ENCODE measurements at places on chromosomes 16 and 17.
A peak's percentile ranks its signal among the peaks of the same experiment; 100 is the strongest.

- peak; percentile 78 for DNase-seq
These were observed 126.9 kb upstream of the TNRC6C start for GRCh38 chr17:77831474-77832179.

- DNase-seq = no peak
These were observed 9.3 kb downstream of the PDE6G start for GRCh38 chr17:81646869-81647600.

- no peak for DNase-seq
These were observed 157.2 kb upstream of the CACNG3 start for GRCh38 chr16:24098896-24099295.

DNA sequence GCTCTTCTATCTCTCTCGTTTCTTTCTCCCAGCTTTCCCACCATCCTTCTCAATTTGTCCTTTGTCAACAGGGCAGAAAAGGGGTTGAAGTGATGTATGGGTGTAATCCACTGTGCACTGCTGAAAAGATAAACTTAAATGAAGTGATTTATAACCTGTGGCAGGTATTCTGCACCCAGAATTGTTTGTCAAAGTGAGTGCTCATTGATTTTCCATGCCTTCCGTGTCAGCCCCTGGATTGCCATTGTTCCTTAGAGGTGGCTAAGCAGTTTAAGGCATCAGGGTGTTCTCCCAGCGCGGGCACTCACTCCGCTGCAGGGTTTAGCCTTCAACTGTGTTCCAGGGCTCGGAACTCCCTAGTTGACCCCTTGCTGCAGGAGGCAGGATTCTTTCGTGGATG is 82.9 kb downstream of the PITPNC1 start:
- no peak for DNase-seq

- DNase-seq = no peak
These were observed 1.4 kb upstream of the CA7 start for GRCh38 chr16:66842765-66843164.

DNA sequence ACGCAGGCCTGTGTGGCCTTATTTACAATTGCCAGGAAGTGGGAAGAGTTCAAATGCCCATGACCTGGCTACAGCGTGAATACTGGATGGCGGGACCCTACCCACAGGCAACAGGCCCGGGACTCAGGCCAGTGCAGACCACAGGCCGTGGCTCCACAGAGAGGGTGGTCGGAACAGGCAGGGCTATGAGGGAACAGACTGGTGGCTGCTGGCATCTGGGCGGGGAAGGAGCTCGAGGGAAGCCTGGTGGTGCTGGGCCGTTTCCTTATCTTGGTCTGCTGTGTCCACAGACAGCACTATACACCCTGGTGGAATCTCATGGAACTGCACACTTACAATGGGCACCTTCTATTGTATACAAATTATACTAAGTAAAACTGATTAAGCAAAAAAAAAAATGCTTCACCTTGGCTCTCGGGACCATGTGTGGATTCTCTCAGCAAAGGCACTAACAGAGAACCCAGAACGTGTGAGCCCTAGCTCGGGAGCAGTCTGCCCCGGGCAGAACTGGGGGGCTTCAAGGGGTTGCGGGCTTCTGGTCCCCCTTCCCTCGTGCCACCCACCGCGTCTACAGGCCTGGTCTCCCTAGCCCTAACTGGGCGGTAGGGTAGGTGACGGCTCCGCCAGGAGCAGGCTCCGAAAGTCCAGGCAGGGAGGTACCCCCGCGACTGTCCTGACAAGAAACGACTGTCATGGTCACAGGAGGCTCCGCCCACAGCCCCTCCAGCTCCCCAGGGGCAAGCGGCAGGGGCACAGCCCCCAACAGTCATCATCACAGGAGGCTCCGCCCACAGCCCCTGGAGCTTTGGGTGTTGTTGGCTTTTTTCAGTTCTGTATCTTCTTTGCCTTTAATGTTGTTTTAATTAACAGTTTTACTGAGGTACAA is 21.8 kb downstream of the CEP131 start:
- peak; percentile 38 for DNase-seq

DNA sequence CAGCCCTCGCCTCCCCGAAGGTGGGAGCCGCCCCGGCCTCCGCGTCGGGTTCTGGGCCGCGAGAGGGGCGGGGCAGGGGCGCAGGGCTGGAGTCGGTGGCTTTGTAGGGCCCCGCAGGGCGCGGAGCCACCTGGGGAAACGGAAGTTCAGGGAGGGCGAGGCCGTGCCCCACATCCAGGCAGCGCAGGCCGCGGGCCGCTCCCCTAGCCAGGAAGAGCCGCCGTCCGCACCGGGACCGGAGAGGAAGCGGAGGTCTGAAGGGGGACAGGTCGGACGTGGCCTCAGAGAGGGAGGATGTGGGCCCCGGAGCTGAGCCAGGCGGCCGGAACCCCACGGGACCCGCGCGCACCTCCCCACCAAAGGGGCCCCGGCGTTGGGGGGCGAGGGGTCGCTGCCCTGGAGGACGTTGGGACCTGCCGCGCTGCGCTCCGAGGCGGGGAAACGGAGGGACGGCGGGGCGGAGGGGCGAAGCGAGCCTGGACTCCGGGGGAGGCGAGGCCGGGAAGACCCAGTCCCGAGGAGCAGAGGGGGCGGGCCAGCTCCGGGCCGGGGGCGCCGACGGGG is 482 bp upstream of the SLC16A3 start:
- no peak for DNase-seq

GRCh38 chr17:50635732-50635981 is 976 bp downstream of the ABCC3 start:
- no peak for DNase-seq

- DNase-seq = no peak
These were observed 80.9 kb upstream of the CBX4 start for GRCh38 chr17:79919862-79920720.

DNA sequence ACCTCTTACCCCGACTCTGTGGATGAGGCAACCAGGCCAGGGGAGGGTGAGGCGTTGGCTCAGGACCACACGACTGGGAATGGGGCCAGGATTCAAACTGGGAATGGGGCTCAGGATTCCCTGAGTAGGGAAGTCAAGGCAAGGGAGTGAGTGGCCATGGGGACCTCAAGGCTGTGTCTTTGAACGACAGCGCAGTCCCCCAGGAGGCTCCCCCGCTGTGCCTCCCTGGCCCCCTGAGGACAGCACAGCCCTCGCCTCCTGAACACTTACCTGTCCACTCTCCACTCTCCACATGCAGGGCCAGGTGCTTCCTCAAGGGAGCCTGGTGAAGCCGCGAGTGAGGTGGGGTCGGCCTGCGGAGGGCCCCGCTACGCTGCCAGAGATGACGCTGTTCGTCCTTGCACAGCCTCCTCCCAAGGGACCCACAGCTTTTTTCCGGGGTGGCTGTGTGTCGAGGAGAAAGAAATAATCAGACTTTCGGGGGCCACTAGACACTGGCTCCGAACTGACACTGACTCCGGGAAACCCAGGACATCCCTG is 6.9 kb downstream of the ZNF469 start:
- no peak for DNase-seq

- peak; percentile 94 for DNase-seq
These were observed 47.1 kb upstream of the MYOCD start for GRCh38 chr17:12618557-12618956.

DNA sequence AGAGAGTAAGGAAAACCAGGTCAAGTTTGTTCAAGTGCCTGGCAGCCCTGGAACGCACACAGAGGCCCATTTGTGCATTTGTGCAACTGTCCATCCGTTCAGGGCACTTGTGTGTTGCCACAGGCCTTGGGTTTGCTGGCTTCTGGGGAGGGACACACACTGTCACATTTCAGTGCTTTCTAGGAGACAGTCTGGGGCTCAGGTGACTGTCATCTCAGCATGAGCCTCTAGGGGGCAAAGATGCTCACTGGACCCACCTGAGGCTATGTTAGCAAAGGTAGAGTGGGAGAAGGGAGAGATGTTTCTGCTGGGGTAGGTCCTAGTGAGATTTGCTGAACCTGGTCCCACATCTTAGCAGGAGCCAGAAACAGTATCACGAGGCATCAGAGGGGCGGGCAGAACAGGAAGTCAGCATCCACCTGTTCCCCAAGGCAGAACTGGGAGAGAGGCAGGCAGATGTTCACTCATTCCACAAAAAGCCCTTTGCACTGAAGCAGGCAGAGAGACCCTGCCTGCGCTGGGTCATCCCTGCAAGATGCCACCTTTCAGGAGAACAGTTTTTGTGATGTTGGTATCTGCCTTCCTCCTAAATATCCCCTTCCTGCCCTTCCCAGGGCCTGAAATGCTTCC is 48.5 kb downstream of the RAI1 start:
- no peak for DNase-seq

- DNase-seq = no peak
These were observed 47.9 kb downstream of the TOX3 start for GRCh38 chr16:52499060-52499440.

DNA sequence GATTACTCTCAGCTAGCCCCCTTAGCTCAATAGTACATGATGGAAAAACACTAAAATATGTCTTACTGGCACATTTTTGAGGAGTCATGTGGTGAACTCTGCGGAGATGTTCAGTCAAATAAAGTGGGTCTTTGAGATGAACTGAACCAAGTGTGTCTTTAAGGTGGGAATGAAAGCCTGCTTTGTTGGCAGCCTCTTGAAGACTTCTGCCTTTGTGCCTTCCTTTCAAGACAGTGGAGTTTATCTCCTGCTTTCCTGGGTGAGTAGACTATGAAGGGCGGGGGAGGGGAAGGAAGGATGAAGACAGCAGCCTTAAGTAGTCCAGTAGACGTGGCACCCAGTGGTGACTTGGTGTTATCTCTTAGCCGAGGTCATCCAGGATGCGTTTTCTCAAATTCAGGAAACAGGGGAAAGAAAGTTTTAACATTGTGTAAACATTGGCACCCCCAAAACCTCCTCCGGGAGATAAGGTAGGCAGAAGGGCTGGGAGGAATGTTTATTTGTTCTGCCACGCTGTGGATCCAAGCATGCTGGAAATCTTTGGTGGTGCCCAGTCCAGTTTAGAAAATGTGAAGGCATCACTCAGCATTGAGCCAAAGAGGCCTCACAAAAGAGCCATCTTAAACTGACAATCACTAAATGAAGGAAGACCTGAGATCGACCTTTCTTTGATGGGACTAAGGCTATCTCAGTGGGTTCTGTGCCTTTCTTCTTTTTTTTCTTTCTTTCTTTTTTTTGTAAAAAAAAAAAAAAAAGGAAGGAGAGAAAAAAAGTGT is 220.6 kb downstream of the FTO start:
- no peak for DNase-seq

DNA sequence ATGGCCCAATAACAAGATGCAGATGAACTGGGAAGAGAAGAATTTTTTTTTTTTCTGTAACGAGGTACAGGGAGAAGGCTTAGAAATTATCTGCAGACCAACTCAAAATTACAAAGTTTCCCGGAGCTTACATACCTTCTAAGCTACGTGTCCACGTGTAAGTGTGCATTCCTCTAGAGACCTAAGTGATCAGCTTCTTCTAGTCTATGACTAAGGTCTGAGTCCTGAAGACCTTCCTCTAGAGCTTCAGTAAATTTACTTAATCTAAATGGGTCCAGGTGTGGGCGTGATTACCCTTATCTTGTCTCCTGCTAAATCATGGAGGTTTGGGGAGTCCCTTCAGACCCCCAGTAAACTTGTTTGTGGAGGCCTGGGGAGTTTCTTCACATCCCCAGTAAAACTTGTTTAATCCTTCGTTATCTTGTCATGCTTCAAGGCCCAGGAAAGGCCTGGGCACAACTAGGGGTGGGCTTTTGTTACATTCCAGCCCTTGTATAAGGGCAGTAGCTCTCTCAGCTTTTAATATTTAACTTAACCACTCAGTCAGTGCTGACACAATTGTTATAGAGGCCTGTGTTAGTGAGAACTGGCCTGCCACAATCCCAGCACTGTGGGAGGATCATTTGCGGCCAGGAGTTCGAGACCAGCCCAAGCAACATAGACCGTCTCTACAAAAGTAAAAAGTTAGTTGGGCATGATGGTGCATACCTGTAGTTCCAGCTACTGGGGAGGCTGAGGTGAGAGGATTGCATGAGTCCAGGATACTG is 342.3 kb downstream of the SNX29 start:
- peak; percentile 59 for DNase-seq

- DNase-seq = peak; percentile 33
These were observed 50.8 kb upstream of the ENDOV start for GRCh38 chr17:80364091-80364691.

GRCh38 chr16:87138316-87138715 is 178.9 kb downstream of the C16orf95 start:
- no peak for DNase-seq

GRCh38 chr17:39753514-39754160 is 15.9 kb downstream of the GRB7 start:
- peak; percentile 41 for DNase-seq

- DNase-seq = peak; percentile 25
These were observed 8.6 kb upstream of the UBE2I start for GRCh38 chr16:1300664-1301476.

DNA sequence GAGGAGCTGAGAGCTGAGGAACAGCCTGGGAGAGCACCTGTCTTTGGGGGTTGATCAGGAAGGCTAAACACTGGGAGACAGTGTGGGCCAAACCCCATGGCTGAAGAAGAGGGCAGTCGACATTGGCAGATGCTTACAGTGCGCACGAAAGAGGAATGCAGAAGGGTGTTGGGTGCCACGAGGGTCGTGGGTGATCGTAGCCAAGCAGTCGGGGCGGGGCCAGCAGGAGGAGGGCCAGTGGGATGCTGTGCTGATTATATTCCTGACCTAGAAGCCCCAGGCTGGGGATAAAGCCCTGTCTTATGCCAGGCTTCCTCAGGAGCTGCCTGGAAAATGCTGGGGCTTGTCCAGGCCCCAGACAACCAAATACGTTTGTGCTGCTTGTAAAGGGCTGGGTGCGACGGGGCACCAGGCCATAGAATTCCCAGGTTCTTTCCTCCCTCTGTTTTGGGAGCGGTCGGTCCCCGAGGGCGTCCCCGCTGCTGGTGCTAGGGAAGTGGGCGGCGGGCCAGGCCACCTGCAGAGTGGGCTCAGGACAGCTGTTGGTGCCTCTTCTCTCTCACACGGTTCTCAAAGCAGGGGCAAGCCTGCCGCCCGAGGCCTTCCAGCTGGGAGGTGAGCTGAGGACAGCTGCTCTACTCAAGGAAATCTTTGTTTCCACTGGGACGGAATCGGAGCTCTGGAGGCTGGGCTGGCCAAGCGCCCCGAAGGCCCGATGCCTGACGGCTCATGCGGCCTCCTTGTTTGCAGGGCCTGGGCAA is 10.0 kb downstream of the C1QTNF1 start:
- DNase-seq = no peak

DNA sequence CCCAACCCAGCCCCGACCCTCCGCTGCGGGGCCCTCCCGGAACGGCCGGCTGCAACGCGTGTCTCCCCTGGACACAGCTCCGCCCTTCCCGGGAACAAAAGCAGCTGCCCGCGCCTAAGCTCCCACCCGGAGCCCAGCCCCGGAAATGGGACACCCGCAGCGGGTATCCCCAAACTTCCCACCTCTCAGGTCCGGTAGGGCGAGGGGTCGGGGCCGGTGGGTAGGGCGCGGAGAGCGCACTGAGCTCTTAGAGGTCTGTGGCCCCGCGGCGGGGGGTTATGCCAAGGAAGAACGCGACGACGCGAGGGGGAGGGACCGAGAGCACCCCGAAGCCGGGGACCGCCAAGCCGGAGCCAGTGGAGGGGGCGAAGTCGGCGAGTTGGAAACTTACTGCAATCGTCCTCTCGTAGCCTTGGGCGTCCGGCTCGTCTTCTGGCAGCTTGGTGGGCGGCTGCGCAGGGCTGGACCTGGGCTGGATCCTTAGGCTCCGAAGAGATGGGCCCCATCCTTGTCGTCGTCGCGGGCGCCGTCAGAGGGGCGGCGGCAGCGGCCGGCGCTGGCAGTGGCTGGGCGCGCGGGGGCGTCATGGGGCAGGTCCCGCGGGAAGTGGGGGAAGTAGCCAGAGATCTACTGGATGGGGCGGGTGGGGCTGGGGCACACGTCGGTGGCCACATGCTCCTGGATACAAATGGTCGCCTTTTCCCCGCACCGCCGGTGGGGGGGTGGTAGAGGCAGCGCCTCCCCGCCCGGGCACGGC is 6.9 kb downstream of the USP6 start:
- peak; percentile 7 for DNase-seq

GRCh38 chr16:68719993-68720489 is 17.1 kb upstream of the CDH1 start:
- no peak for DNase-seq

Measured in fibroblast of skin of right biceps (primary cell).